ENCODE measurements at places on chromosomes 7 and 10.

DNA sequence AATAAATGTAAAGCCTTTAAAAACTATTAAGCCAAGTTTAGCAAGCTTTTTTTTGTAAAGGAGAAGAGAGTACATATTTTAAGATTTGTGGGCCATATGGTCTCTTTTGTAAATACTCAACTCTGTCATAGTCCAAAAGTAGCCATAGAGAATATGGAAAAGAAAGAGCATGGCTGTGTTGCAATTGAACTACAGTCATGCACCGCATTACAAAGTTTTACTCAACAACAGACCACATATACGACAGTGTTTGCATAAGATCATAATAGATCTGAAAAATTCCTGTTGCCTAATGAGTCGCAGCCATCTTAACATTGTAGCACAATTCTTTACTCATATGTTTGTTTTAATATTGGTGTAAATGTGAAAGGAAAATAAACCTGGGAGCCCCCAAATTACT is 440.8 kb downstream of the HTR7 start:
- no peak for DNase-seq

DNA sequence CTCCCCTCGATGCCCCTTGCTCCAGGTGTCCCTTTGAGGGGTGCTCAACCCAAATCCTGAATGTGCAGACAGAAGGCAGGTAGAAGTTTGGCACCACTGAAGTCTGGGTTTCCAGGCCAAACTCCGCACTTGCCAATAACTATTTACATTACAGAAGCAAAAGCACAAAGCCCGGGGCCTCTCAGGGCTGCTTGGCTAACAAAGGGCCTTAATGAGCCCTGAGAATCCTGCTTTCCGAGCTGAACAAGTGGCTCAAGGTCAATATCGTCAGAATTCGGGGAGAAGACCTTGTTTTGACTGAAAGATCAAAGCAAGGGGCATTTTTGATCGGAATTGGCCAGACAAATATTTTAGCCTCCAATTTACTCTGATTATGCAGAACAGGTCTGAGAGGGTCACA is 189.9 kb downstream of the HERPUD2 start:
- DNase-seq: no peak

DNA sequence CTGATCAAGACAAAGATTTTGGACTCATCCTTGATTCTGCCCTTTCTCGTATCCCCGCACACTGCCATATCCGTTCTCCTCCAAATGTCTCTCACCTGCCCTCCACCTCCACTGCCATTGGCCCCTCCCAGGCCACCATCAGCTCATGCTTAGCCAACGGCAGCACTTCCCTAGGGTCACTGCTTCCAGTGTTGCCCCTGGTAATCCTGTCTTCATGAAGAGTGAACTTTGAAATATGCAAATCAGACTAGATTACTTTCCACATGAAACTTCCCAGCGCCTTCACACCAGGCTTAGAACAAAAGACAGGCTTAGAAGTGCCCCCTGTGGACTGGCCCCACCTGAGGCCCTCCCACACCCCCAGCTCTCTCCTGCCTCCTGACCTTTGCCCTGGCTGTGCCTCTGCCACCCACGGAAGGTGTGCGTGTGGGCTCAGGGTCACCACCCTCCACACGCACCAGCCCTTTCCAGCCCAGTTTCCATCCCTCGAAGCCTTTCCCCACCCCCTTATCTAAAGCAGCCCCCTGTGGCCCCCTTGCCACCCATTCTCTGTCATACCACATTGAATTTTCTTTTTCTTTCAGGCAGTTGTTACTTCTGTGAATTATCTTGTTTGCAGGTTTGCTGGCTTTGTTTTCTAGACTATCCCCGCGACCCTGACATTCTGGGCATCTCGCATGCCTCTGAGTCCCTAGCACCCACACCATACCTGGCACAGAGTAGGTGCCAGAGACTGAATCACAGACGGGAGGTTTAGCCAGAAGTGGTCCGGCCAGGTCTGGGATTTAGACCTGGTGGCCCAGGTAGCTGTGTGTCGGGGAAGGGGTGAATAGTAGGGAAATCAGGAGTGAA is 26.8 kb upstream of the C10orf53 start:
- no peak for DNase-seq

DNA sequence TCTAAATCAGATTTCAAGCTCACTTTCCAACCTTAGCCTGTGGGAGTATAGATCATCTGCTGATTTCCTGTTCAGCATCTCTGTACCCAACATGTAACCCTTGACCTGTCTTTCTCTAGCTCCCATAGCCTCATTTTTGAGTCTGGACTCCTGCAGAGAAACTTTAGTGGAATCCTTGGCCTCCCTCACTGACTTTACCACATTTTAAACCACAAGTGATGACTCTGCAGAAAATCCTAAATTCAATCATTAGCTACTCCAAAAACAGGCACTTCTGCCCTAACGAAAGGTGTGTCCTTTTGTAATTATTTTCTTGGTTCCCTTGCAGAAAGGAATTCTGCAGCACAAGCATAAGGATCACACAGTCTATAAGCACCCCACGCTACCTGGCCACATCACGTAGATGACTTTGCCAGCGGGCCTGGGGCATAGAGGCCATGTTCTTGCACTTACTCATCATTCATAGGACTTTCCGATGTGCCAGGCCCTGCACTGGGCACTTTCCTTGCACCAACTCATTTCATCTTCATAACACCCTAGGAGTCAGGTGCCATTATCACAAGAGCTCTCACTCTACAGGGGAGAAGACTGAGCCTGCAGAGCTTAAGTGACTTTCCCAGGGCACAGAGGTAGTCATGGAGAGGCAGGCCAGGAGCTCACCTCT is 57.2 kb upstream of the OPALIN start:
- DNase-seq: no peak

GRCh38 chr10:100009283-100009792 is 409 bp downstream of the DNMBP start:
- no peak for DNase-seq

GRCh38 chr7:1245524-1246050 is 12.9 kb downstream of the UNCX start:
- no peak for DNase-seq

DNA sequence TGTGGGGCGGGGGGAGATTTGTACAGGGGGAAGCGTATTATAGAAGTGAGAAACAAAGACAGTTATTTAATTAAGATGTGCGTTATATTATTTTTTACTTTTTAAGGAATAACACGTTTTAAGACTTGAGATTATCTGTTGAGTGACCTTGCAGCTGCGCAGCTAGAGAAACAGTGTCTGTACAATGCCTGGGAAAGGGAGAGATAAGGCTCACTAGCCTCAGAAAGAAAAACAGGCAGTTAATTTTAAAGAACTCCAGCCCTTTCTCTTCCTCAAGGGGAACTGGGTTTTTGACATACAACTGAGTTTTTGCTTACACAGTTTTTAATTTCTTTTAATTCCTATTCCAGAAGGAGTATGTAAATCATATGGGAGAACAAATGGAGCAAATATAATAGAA is 50.7 kb downstream of the LMBR1 start:
- DNase-seq: no peak

DNA sequence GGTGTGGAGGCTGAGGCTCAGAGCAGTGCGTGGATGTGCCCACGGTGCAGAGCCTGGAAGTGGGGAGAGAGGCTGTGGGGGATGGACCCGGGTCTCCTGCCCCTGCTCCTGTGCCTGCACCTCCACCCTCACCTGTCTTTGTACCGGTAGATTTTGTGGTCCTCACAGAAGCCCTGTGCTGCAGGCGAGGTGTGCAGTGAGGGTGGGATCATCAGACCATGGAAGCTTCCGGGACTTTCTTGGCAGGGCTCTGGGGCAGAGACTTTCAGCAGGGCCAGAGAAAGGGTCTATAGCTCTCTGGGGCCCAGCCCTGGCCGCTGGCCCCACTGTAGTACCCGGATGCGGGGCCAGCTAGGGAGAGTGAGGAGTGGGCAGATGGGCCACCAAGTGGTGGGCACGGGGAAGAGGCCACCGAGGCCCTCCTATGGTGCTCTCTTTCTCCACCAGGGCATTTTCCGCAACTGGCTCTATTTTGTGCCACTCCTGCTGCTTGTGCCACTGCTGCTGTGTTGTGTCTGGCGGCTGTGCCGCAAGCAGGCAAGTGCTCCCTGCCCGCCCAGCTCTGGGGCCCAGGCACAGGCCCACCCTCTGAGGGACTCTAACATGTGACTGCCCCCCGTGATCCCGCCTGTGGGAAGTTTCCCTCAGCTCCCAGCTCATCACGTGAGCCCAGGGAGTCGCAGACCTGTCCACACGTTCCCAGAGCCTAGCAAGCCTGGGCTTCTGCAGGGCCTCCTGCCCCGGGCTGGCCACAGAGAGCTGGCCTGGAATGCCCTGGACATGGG is 22.1 kb downstream of the ANTXRL start:
- no peak for DNase-seq

- DNase-seq: no peak
Measured at GRCh38 chr7:158976468-158976848, 120.1 kb downstream of the DYNC2I1 start.

DNA sequence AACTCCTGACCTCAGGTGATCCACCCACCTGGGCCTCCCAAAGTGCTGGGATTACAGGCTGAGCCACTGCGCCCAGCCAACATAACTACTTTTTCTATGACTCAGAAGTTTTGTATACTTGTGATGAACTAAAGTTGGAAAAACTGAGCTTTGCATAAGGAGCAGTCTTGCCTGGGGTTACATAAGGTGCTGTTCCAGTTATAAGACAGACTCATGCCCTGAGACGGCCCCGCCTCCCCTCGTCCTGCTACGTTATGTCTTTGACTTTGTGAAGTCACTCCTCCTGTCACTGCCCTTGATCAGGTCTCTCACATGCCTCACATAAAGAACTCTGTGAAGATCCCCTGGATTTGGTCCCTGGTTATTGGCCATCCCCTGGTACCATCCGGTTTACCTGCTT is 40.4 kb upstream of the OPN4 start:
- no peak for DNase-seq

DNA sequence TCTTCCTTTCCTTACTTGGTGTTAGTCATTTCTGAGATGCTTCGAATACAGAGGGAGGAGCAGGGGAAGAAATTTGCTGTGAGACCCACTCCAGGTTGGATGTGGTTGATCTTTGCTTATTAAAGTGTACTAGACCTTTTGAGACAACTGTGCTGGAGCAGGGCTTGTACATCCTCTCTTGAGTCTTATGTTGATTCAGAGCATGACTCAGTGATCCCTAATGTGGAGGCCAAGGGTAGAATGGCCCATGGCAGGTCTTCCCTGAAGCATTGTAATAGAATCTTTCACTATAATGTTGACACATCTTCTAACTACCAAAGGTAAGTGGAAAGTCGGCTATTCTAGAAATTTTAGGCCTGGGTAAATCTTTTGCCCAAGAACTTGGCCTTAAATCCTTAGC is 17.0 kb upstream of the SFR1 start:
- no peak for DNase-seq

- no peak for DNase-seq
Measured at GRCh38 chr10:84783909-84784308, 455.5 kb downstream of the CCSER2 start.

DNA sequence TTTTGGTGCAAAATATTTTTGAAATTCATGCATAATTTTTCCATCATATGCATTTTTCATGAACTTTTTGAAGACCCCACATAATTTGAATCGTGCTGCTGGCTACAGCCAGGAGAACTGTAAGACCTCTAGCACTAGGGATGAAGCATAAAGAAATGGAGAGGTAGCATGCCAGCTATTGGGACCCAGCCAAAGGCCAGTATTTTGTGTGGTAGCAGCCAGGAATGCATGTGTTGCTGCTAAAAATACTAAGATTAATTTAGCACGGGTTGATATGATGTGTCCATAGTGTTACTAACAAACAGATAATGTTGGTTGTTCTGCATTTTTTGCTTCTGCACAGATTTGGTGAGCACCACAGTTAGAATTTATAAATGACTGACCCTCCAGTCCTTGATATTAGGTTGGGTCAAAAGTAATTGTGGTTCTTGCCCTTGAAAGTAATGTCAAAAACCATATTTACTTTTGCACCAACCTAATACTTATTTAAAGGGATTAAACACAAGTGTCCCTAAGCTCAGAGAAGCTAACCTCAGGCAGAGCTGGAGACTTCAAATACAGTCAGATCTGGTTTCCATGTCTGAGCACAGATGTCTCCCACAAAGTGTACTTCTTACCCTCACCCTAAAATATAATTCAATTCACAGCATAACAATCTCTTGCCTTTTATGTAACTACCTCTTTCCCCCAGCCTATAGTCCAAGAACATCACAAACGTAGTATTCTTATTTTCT is 54.1 kb upstream of the NPSR1 start:
- no peak for DNase-seq

- DNase-seq: no peak
Measured at GRCh38 chr7:96203786-96204185, 118.1 kb downstream of the SLC25A13 start.

DNA sequence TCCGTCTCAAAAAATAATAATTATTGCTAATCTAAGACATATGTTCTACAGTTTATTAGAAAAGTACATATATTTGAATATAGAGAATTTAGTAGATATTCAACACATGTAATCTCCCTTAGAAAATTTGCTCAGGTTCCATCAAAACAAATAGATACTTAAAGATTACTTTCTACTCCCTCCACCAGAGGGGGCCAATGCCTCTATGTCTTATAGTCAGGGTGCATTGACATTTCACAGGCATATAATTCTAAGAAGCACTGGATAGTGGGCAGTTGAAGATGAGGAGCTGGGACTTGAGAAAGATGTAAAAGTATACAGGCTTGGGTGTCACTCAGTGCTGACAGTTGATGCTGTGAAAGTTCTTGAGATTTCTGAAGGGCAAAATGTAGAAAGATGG is 301.6 kb upstream of the HPS1 start:
- no peak for DNase-seq

DNA sequence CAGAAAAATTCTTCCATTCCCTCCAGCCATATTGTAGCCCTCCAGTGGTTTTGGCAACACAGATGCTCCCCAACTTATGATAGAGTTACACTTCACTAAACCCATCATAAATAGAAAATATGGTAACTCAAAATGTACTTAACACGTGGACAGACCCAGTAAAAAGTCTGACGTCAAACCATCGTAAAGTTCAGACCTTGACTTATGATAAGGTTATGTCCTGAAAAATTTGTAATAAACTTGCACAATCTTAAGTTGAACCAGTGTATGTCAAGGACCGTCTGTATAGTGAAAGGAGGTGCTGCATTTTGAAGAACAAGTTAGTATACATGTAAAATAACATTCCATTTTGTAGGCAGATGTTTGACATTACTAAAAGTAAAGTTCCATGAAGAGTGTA is 142.8 kb downstream of the NSUN6 start:
- DNase-seq: no peak

- no peak for DNase-seq
Measured at GRCh38 chr7:31853380-31853779, 166.4 kb downstream of the PPP1R17 start.

- DNase-seq: no peak
Measured at GRCh38 chr10:2927958-2928840, 139.1 kb upstream of the PFKP start.

GRCh38 chr10:85848756-85849155 is 517.8 kb downstream of the GRID1 start:
- DNase-seq: no peak

DNA sequence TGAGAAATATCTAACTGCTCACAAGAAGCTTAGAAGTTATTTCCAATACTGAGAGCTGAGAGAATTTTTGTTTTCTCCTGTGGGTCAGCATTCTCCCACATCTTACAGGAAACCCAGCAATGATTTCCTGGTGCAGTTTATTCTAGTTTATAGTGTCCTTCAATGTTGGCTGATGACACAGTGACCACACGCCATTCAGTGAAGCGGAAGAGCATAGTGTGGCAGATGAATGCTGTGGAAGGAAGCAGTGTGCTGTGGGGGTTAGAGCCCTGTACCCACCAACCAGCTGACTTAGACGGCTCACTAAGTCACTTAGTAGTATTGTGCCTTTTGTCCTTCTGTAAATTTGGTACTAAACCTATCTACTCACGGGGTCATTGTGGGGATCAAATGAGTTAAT is 1.4 kb upstream of the TMEM26 start:
- no peak for DNase-seq

GRCh38 chr7:522071-522950 is 2.7 kb upstream of the PDGFA start:
- no peak for DNase-seq

Measured in activated gamma-delta T cell (primary cell).